Central memory CD4-positive, alpha-beta T cell (primary cell): ENCODE measurements at places on chromosomes 3 and 15.

DNA sequence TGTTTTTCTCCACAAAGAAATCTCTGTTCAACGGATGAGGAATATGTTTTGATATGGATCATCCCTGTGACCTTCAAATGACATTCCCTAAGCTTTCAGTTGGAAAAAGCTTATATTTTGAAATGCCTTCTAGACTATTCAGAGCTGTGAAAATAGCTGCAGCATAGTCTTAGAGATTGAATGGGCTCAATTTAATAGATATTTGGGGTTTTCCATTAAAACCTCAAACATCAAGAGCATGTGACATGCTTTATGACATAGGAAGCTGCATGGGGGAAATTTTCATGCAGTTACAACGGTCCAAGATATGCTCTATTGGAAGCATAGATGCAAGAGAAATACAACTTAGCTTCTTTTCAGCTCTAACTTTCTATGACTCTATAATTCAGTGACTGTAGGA lies 102.8 kb downstream of the LSAMP start:
- DNase-seq = no peak

DNA sequence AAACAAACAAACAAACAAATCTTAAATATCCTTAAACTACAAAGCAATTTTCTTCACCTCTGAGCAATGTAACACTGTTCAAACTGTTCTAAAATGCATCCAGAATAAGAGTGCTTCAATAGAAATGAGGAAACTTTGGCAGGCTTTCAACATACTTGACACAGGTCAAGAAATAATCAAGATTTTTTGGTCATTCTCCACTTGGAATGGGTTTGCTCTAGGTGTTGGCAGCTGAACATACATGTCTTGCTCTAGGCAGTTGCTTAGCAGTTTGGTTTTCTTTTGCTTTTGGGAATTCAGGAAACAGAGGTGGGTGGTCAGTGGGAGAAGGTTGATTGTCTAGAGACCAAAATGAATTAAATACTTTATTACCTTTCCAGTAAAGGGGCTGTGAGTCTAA lies 1.4 kb upstream of the LRRC3B start:
- DNase-seq = no peak

DNA sequence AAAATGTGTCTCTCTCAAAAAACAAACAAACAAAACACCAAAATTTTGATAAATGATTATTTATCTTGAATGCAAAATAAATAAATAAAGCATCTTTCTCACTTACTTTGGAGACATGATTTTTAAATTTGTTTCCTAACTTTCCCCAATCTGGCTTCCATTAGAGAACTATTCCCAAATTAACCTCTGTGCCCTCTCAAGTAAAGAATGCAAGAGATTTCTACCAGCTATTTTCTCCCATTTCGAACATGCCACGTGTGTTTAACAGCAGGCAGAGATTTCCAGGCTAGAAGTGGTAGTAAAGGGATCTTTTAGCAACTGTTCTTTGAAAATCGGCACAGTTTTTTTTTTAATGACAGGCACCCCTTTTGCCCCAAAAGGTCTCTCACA lies 269.1 kb downstream of the SHQ1 start:
- no peak for DNase-seq

DNA sequence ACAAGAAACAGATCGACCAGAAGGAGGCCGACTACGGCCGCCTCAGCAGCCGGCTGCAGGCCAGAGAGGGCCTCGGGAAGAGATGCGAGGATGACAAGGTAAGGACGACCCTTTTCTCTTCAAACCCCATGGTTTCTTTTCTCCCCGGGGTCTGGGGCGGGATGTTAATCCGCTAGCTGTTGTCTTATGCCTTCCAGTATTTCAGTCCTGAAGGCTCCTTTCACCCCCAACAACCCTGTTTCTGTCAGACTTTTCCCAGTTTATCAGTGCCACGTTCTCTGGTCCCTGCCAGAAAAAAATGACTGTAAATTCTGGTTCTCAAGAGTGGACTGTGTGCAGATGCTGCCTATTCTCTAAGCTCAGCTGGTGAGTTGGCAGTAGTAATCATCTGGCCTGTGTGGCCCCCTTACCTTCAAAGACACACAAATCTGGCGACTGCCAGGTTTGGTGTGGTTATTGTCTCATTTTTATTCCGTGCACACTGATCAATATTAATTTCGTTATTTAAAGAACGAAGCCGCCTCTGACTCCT lies 806 bp downstream of the GOLM2 start:
- DNase-seq = no peak

- DNase-seq = no peak
These were observed 872.3 kb downstream of the ROBO1 start for GRCh38 chr3:78895528-78895927.

- DNase-seq = no peak
These were observed 142.2 kb downstream of the FOXP1 start for GRCh38 chr3:71441217-71441924.

GRCh38 chr3:51100536-51100851 lies 284.6 kb upstream of the MANF start:
- no peak for DNase-seq

GRCh38 chr3:139113993-139114375 lies 69.3 kb upstream of the PRR23C start:
- no peak for DNase-seq

- no peak for DNase-seq
These were observed 23.8 kb upstream of the ZBED2 start for GRCh38 chr3:111618945-111619344.

DNA sequence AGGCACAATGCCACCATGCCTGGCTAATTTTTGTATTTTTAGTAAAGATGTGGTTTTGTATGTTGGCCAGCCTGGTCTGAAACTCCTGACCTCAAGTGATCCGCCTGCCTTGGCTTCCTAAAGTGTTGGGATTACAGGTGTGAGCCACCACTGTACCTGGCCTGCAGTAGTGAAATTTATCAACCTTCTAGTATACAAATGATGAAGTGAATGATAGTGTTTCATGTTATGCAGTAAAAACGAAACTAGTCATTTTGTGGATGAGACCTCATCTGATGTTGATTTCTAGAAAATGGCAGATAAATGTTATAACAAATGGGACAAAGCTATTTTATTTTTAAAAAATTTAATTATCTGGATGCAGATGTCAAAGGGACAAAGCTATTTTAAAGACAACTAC lies 32.9 kb downstream of the NXPE3 start:
- DNase-seq = no peak

DNA sequence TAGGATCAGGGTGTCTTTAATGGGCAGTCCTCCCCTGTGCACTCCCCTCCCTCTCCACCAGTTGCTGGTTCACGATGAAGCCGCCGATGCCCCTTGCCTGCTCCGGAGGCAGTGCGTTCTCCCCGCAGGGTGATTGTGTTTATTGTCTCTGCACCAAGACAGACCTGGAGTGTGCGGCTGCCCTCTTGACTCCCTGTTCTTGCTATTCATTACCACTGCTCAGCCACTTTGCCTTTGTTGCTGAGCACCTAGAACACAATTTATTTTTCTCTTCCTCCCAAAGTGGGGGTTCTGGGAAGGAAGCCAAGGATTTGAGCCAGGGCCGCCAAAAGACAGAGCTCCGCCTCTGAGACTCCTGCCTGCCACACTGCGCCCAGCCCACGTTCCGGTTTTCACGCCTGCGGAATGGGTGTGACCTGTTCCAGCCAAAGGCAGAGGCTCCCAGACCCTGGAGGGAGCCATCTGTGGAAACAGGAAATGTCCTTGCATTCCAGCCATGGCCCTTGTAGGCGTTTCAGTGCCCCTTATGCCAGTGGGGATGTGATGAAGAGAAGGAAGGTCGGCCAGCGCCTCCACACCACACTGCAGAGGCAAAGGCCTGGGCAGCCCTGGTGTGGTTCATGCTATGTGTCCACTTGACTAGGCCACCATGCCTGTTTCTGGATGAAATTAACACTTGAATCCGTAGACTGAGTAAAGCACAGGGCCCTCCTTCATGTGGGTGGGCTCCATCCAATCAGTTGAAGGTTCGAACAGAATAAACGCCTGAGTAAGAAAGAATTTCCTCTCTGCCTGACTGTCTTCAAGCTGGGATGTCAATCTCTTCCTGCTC lies 85.8 kb downstream of the HMG20A start:
- DNase-seq = no peak

DNA sequence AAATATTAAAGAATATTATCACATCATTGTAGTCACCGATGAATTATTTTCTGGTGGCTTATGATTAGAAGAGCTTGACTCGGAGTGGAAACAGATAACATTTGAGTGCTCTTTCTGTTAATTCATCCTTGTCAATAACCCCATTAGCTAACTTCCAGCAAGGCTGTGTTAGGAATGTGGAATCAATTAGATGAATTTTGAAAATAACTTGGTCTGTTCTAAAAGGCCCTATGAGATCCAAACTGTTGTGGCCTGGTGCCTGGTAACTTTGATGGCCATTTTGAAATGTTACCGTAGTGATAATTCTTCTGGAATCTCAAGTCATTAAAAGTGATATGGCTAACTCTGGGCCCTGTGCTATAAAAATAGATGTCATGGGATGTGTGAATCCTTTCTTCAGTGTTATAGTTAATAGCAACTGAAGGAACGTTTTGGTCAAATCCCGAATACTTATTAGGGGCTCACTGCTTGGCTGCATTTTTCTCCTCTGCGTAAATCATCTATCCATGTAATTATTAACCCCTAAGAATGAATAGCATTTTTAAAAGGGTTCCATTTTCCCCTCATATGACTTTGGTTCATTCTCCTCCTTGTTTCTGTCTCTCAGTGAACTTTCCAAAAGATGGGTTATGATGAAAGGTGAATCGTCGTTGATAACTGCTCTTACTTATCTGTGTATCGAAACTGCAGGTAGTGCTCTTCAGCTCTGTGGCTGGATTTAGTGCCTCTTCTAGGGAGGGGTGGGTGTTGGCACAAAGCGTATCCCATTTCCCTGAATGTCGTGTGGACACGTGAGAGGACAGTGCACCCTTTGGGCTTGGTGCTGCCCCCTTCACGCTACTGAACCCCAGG lies 82.7 kb downstream of the IGF1R start:
- DNase-seq = no peak

DNA sequence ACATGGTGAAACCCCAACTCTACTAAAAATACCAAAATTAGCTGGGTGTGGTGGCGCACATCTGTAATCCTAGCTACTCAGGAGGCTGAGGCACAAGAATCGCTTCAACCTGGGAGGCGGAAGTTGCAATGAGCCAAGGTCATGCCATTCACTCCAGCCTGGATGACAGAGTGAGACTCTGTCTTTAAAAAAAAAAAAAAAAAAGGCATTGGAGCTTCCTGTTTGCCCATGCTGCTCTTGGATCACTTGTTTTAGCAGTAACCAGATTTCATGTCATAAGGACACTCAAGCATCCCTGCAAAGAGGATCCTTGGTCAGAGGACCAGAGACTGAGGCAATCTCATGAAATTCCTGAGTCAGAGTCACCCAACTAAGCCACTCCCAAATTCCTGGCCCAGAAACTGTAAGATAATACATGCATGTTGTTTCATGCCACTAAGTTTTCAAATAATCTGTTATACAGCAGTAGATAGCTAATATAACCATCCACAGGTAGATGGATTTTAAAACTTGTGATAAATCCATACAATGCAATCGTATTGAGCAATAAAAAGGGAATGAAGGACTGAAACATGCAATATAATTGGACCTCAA lies 82.0 kb upstream of the XXYLT1 start:
- no peak for DNase-seq

DNA sequence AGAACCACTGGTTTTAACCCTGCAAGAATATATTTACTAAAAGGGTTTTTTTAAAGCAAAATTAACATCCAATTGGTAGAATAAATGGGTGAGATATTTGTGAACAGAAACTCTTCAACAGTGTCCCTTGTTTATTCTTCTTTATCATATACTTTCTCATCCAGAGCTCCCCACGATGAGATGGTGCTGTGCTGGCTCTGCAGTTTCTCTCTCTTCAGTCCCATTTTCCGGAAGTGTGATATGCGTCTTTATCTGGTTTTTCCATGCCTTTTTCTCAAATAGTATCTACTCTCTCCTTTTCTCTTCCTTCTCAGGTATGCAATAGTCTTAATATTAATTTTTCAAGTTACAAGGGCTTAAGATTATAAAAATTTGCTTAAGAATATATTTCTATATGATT lies 1.5 kb downstream of the EAF2 start:
- no peak for DNase-seq

DNA sequence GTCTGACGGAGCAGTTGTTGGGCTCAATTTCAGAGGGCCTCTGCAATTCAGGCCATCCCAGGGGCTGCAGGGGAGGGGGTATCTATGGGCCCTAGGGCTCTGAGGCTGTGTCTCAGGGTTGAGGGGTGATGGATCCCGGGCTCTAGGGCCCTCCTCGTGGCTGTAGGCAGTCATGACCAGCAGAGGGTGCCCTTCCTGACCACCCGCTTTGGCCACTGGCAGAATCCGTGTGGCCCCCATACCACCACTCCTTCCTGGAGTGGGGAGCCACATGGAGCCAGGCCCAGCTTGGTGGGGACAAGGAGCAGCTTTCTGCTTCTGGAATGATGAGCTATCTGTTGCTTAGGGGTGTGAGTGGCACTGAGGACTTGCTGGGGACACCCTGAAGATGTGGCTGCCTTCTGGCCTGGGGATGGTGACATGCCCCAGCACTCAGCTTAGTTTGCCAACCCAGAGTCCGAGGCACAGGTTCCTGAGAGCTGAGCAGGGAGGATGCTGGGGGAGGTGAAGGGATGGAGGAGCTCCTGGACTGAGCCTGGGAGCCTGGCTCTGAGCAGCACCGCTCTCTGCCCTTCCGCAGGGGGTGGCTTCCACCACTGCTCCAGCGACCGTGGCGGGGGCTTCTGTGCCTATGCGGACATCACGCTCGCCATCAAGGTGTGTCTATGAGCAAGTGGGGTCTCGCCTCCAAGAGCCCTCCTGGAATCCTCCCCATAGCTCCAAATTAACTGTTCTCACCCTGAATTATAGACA lies 20.2 kb downstream of the HDAC11 start:
- no peak for DNase-seq

DNA sequence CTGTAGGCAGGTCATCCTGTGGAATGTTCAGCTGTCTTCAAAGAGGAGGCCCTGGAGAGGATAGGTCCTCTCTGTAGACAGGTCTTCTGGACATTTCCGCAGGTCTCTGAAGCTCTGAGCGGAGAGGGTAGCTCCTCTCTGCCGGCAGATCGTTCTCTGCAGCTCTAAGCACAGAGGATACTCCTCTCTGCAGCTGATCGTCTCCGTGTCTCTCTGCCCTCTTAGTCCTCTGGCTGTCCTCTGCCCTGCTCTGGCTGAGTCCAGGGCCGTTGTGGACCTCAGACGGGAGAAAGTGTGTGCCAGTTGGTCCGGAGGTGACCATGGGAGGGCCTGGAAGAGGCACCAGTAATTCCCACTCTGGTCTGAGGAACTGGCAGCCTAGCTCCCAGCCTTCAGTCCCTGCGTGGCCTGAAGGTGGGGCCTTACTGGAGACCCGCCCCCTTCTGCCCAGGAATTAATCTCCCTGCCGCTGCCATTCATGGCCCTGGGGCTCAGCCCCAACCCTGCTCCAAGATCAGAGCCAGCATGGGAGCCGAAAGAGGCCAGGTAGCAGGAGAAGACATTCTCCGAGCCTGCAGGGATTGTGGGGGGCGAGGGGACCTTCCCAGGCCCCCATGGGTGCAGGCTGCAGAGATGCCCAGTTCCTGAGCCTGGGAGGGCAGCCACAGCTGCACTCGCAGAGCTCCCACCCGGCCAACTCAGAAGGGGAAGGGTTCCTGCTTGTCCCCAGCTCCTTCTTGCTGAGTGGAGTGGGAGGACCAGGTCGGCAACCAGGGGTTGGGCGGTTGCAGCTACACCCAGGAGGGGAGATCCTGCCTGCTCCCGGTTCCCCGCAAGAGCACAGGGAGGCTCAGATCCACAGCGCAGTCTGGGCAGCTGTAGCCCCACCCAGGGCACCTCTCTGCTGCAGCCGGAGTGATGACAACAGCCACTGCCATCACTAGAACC lies 488.7 kb downstream of the RSL24D1 start:
- no peak for DNase-seq
